Tibial nerve (tissue), 4 donors: ENCODE measurements at places on chromosomes 5 and 9. TPM values are rescaled to one million over a fixed set of nuclear protein-coding genes. Genes with fewer than 3 reads are reported as not detected.

- no peaks in the 10 kb centered on the region for H3K36me3 ChIP-seq
- H3K4me3 ChIP-seq: no peak overlapping the region
- no peaks in the 10 kb centered on the region for H3K27me3 ChIP-seq
- no peak overlapping the region for H3K27ac ChIP-seq
- DNase-seq: no peak
Measured at GRCh38 chr9:27665136-27665535, 91.9 kb upstream of the C9orf72 start.

DNA sequence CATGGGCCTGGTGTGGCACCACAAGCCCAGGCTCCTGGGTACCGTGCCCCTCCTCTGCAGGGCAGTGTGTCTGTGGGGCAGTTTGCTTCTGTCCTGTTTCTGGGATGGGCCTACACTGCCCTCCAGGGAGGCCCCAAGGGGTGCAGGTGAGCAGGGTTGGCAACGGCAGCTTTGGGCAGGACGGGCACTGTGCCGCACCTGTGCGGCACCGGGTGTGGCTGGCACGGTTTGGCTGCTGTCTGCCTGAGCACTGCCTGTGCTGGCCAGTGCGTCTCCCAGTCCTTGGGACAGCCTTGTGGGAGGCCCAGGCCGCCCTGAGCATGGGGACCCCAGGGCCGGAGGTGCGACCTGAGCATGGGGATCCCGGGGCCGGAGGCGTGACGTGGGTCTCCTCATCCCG, 37.2 kb downstream of the RXRA start:
- H3K4me1 ChIP-seq: peaks cover 6% of the 10 kb centered on the region
- no peak overlapping the region for H3K4me3 ChIP-seq
- peak overlapping the region; percentile 94 for H3K27ac ChIP-seq
- DNase-seq: no peak
- H3K27me3 ChIP-seq: no peaks in the 10 kb centered on the region
- no peaks in the 10 kb centered on the region for H3K36me3 ChIP-seq

DNA sequence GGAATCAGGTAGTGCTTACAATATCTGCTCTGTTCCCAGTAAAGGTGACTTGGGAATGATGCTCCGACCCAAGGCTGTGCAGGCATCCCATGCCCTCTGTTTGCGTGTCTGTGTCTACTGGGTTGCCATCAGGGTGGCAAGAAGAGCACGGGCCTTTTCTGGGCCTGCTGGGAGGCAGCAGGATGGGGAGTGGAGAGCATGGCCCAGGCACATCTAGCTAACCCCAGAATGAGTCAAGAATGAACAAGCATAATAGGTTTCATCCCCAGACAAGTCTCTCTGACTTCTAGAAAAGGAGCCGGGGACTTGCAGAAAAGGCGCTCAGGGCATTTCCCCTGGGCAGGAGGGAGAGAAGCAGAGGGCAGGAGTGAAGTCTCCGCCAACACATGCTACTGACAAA, 260.4 kb downstream of the IRX1 start:
- no peak overlapping the region for H3K27ac ChIP-seq
- H3K27me3 ChIP-seq: no peaks in the 10 kb centered on the region
- no peak overlapping the region for H3K4me3 ChIP-seq
- no peaks in the 10 kb centered on the region for H3K36me3 ChIP-seq

- DNase-seq: no peak
- H3K4me3 ChIP-seq: no peak overlapping the region
- H3K27ac ChIP-seq: no peak overlapping the region
- peaks cover 83% of the 10 kb centered on the region for H3K36me3 ChIP-seq
Measured at GRCh38 chr5:32096891-32097595, 77.1 kb downstream of the GOLPH3 start.

DNA sequence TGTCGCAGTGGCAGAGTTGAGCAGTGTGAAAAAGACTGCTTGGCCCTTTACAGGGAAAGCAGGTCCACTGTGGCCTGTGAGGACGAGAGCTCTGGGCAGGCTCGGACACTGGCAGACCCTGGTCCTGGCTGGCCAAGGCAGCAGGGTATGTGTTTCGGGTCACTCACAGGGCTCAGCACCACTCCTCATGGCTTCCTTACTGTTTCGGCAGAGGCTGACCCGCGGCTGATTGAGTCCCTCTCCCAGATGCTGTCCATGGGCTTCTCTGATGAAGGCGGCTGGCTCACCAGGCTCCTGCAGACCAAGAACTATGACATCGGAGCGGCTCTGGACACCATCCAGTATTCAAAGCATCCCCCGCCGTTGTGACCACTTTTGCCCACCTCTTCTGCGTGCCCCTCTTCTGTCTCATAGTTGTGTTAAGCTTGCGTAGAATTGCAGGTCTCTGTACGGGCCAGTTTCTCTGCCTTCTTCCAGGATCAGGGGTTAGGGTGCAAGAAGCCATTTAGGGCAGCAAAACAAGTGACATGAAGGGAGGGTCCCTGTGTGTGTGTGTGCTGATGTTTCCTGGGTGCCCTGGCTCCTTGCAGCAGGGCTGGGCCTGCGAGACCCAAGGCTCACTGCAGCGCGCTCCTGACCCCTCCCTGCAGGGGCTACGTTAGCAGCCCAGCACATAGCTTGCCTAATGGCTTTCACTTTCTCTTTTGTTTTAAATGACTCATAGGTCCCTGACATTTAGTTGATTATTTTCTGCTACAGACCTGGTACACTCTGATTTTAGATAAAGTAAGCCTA, 15.7 kb downstream of the SQSTM1 start:
- no peak overlapping the region for H3K27ac ChIP-seq
- H3K27me3 ChIP-seq: no peaks in the 10 kb centered on the region
- peaks cover 97% of the 10 kb centered on the region for H3K36me3 ChIP-seq

DNA sequence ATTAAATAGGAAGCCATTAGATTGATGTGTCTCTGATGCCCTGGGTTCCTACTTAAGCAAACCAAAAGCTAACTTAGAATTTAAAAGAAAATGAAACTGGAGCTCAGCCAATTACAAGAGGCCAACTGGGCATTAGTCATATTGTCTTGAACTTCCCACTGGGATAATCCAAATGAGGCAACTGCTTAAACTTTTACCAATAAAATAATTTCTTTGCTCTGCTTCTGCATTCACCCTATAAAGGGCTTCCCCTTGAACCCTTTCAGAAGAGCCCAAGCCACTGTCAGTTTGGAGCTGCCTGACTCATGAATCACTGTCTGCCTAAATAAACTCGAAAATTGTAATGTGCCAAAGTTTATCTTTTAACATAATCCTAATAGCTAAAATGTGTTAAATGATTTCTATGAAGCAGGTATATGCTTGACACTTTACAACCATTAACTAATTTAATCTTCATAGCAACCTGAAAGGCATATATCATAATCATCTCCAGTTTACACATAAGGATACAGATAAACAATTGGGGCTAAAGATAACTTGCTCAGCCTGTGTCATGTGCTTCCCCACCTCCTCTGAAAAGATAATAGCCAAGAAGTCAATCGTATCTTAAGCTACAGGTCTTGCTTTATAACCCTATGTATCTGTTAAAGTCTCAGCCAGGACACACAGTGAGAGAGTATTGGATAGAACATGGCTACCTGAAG, 11.5 kb downstream of the GPR150 start:
- no peak overlapping the region for H3K27ac ChIP-seq
- H3K4me3 ChIP-seq: no peak overlapping the region
- H3K36me3 ChIP-seq: no peaks in the 10 kb centered on the region
- no peaks in the 10 kb centered on the region for H3K4me1 ChIP-seq
- no peaks in the 10 kb centered on the region for H3K27me3 ChIP-seq
- DNase-seq: no peak

GRCh38 chr5:1294835-1295649, at the start of gene TERT:
TERT (minus strand) TSS chr5:1295068; CDS start chr5:1294989, 79 bp downstream.
- no peak within 1 kb of the TSS for H3K4me3 ChIP-seq
- no peak for DNase-seq
- no peaks in the 10 kb centered on the region for H3K27me3 ChIP-seq
- H3K36me3 ChIP-seq: no peaks in the 10 kb centered on the region

GRCh38 chr9:98869078-98869745, 61.7 kb downstream of the GALNT12 start:
- DNase-seq: no peak
- H3K27ac ChIP-seq: no peak overlapping the region
- H3K4me3 ChIP-seq: no peak overlapping the region
- H3K36me3 ChIP-seq: no peaks in the 10 kb centered on the region
- H3K4me1 ChIP-seq: peaks cover 50% of the 10 kb centered on the region

- no peak overlapping the region for H3K27ac ChIP-seq
- no peaks in the 10 kb centered on the region for H3K36me3 ChIP-seq
- H3K4me3 ChIP-seq: no peak overlapping the region
- no peak for DNase-seq
- no peaks in the 10 kb centered on the region for H3K27me3 ChIP-seq
- peaks cover 7% of the 10 kb centered on the region for H3K4me1 ChIP-seq
Measured at GRCh38 chr9:134721344-134721743, 79.7 kb downstream of the COL5A1 start.

DNA sequence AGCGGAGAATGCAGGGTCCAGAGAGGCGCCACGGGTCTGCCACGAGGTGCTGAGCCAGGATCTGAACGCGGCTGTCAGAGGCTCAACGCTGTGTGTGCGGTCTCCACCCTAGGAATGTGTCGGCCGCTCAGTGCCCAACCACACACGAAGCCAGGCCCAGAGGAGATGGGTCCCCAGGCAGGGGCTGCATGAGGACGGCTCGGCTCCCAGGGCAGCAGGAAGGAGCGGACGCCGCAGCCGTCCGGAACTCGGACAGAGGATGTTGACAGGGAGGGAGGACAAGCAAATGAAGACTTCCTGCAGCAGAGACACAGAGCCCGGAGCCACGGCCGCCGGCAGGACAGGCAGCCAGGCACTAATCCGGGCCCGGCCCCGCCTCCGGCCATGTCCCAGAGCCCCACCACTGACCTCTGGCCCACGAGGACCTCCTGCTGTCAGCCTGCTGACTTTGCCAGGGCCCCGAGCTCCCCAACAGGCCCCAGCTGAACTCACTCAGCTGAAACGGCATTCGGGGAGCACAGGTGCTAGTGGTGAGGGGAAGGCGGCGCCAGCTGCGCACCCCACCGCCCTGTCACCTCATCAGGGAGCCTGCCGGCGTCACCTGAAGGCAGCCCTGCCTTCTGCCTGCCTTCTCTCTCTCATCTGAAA, 12.7 kb downstream of the VAV2 start:
- peaks cover 23% of the 10 kb centered on the region for H3K4me1 ChIP-seq
- no peaks in the 10 kb centered on the region for H3K36me3 ChIP-seq
- peak overlapping the region; percentile 34 for H3K4me3 ChIP-seq
- H3K27ac ChIP-seq: peak overlapping the region; percentile 60

DNA sequence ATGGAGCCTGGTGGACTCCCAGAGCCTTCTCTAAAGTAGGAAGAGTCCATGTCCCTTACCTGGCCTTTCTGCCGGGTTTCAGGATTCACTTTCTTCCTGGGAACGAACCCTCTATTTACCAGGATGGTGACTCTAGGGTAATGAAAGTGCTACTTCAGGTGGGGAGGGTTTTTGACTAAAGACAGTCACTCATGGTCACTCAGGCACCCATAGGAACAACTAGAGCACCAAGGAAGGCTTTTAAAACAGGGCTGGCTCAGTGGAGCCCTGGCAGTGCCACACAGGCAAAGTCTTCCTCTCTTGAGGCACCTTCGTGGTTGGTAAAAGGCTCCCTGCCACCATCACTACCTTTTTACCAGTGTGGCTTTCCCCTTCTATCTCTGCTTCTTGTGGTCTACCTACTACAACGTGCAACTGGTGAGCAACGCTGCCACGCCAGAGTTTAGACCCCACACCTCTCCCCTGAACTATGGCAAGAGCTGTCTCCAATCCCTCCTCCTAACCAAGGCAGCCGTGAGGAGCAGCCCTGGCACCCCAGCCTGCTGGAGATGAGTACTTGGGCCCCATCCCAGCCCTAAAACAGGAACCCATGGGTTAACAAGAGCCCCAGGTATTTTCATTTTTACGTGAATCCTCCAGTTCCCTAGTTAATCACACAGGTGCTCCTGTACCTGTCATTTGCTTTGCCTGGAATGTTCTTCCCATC, 3.5 kb downstream of the SURF1 start:
- H3K4me3 ChIP-seq: no peak overlapping the region
- no peak for DNase-seq
- no peaks in the 10 kb centered on the region for H3K4me1 ChIP-seq
- H3K27me3 ChIP-seq: no peaks in the 10 kb centered on the region

- no peak overlapping the region for H3K4me3 ChIP-seq
- H3K27ac ChIP-seq: no peak overlapping the region
- H3K27me3 ChIP-seq: no peaks in the 10 kb centered on the region
- no peak for DNase-seq
- H3K4me1 ChIP-seq: no peaks in the 10 kb centered on the region
Measured at GRCh38 chr5:111691508-111691907, 65.5 kb downstream of the NREP start.

DNA sequence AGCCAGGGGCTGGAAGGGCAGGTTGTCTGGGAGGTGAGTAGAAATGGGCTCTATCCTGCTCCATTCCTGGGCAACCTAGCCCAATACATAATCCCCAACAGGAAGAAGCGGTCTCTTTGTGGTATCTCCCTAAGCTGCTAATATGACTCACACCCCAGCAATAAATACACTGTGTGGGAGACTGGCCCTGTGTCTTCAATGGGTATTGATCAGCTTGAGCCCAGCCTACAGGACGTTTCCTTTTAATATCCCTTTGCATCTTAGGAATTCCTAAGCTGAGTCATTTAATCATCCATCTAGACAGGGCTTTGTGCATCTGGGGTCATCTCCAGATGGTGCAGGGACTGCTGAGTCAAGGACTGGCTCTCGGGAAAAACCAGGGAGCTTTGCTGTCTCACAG, 207.0 kb upstream of the PANK3 start:
- no peak overlapping the region for H3K4me3 ChIP-seq
- no peak overlapping the region for H3K27ac ChIP-seq
- no peaks in the 10 kb centered on the region for H3K27me3 ChIP-seq
- peaks cover 5% of the 10 kb centered on the region for H3K36me3 ChIP-seq

DNA sequence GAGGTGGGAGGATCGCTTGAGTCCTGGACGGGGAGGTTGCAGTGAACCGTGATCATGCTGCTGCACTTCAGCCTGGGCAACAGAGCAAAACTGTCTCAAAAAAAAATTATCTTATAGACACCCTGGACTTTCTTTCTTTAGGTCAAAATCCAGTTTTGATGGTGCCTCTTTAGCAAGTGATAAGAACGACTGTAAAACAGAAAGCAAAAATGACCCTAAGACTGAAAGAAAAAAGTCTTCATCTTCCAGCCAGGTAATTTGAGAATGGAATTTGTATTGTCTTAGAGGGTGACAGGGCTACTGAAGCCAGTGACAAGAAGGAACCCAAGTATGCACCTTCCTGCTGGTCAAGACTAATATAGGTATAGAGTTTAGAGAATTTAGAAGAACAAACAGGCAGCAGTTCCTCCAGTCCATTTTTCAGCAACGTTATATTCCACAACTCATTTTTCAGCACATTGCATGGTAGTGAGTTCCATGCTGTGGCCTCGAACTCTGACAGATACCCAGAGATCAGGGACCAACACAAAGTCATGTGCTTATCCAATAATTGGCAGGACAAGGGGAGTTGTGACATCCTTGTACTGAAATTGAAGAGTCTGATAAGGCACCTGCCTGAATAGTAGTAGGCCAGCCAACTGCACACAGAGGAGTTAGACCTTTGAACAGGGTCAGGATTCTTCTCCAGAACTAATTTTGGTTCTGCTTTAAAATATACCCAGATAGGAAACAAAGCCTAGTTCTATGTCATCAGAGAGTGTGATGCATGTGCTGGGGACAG, 46.5 kb downstream of the GRAMD2B start:
- no peaks in the 10 kb centered on the region for H3K27me3 ChIP-seq
- H3K4me1 ChIP-seq: peaks cover 7% of the 10 kb centered on the region
- no peak overlapping the region for H3K4me3 ChIP-seq
- peak overlapping the region; percentile 42 for H3K27ac ChIP-seq
- peaks cover 8% of the 10 kb centered on the region for H3K36me3 ChIP-seq

Gene CD180
- total RNA-seq: 0.21 TPM

Gene C9orf50
- total RNA-seq: 1.6 TPM

Gene CD74
- total RNA-seq: 309 TPM

Gene TMEM215
- 7.5 TPM for total RNA-seq

Gene POU5F2
- 4.7 TPM for total RNA-seq

Gene MAMDC4
- total RNA-seq: 1.5 TPM

Gene PRRT1B
- total RNA-seq: not detected

Gene ACOT12
- not detected for total RNA-seq

Gene PCDHGB3
- 10.7 TPM for total RNA-seq
